ENCODE measurements at places on chromosomes 11 and 22.

GRCh38 chr22:28808716-28809355, 8.5 kb upstream of the XBP1 start:
- no peak for DNase-seq

DNA sequence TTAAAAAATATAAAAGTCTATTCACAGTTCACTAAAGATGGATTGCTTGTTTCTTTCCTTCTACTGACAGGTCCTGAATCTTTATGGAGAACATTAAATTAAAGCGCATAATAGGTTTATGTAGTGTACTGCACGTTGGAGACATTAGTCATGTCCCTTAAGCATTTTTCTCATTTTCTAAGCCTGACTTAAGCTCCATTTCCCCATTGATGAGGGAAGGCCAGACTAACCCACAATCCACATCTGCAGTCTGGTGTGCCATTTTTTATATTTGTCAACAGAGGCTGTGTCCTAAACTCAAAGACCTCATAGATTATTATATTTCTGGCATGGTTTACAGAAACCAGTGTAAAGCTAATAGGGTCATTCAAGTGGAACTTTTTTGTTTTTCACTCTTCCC, 39.9 kb downstream of the CADM1 start:
- DNase-seq: no peak

GRCh38 chr11:95065336-95065735, 1.4 kb upstream of the SRSF8 start:
- DNase-seq: no peak

- no peak for DNase-seq
These were observed 4.5 kb downstream of the GSTT2 start for GRCh38 chr22:23984430-23984829.

DNA sequence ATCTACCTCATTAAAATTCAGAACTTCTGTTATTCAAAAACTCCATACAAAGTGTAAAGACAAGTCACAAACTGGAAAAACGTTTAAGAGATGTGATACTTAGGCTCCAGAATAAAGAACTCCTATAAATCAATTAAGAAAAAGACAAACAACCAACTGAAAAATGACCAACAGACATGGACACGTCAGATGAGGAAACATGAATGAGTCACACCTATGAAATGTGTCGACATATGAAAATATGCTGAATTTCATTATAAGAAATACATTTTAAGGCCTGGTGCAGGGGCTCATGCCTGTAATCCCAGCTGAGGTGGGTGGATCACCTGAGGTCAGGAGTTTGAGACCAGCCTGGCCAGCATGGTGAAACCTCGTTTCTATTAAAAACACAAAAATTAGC, 78.7 kb downstream of the ENTHD1 start:
- DNase-seq: no peak

DNA sequence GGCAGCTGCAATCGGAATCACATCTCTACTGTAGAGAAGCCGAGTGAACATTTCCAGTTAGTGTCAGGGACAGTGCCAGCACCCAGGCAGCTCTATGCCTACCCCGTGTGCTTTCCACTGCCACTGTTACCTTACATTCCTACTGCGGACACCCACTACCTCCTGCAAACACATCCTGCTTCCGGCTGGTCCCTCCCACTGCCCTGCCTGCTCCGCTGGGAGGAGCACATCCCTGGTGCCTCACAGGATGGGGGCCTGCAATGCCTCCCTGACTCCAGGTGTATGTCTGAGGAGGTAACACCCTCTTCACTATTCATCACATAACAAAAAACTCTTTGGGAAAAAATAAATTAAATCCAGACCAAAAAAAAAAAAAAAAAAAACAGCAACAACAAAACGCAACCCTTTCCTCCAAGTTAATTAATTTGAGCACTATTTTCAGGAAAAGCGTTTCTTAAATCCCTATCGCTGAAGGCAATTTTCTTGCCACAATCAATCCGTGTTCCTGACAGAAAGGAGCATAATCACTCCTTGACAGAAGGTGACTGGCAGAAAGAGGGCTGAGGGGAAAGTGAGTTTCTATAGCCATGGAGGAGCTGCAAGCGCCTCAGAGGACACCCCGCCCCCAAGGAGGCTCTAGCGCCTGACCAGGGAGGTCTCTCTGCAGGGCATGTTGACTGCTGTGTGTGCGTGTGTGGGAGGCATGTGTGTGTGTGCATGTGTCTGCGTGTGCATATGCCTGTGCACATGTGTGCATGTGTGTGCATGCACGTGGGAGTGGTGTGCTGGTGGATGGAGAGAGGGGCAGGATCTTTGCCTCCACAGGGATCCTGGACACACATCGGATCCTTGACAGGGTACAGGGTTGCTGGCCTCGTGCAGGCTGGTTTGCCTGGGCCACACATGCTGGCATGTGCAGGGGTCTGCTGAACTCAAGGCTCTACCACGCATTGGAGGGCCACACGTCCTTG, 134.8 kb upstream of the NTM start:
- no peak for DNase-seq

GRCh38 chr11:36062796-36063365, 119.0 kb downstream of the LDLRAD3 start:
- DNase-seq: no peak

DNA sequence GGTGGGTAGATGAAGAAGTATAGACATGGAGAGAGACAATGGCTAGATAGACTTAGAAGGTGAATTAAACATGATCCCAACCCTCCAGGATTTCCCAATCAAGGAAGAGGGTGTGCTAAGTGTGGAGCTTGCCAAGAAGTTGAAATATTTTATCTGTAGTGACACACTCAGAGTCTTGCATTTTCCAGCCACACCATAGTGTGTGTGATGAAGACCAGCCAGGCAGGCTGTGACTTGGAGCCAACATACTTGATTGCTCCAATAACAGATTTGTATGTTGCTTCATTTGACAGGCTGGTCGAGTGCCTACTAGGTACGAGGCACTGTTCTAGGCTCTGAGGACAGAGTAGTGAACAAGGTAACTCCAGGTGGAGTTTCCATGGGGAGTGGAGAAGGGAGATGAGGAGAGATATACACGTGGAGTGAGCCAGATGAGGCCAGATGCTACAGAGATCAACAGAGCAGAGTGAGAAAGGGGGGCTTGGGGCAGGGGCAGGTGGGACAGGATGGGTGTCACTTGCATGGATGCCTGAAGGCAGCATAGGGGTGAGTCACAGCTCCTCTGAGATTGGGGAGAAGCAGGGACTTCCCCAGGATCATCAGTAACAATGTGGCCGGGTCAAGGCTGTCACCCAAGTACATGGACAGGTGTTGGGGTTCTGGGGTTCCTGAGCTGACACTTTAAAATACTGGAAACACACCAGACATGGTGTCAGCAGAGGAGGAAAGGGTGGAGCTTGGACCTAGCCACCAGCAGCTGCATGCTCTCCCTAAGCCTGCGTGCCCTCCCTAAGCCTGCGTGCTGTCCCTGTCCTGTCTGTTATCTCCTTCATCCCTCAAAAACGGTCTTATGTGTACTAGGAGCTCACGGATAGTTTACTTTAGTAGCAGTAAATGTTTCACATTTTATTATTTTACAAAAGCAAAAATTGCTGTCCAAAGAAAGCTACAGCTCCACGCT, 23.6 kb downstream of the PDGFB start:
- no peak for DNase-seq
